Memory B cell (primary cell): ENCODE measurements at places on chromosomes 2 and 18.

- peak; percentile 4 for DNase-seq
Observed at GRCh38 chr18:48539406-48540250, 797 bp downstream of the CTIF start.

GRCh38 chr18:9736286-9736835 is 28.3 kb downstream of the RAB31 start:
- DNase-seq: no peak

- no peak for DNase-seq
Observed at GRCh38 chr2:143513081-143513480, 383.9 kb downstream of the ARHGAP15 start.

DNA sequence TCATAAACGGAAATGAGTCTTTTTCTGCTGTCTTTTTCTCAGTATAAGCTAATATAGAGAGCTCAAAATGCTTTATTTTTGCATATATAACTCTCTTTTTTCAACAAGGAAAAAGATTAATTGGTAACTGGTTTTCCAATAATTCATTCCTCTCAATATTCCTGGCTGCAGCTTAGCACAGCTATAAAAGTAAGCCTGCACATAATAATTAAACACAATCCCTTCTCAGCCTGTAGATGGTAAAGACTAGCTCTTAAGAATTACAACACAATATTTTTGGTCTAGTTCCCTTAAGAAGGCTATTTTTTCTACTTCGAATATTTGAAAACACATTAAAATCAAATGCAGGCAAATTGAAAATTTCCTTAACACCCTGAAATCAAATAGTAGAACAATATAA is 258.0 kb downstream of the DOK6 start:
- DNase-seq: no peak

GRCh38 chr2:37809525-37809924 is 115.6 kb upstream of the RMDN2 start:
- DNase-seq: no peak

- DNase-seq: no peak
Observed at GRCh38 chr2:50606860-50607259, 425.1 kb downstream of the NRXN1 start.

DNA sequence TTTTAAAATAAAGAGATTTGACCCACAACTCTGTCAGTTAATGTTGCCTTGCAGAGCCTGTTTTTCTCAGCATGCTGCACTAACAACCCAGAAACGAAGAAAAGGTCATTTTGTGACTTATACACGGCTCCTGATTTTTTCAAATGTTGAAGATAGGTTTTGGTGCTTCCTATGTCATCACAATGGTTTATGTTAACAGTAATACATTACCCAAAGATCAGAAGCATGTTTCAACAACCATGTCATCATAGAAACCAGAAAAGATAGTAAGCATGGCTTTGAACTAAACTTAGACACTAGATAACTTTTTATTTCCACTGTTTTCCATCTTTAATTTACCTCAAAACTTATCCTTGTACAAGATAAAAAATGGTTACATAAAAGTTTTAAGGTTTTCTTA is 10.1 kb downstream of the BAZ2B start:
- no peak for DNase-seq

- DNase-seq: no peak
Observed at GRCh38 chr2:42315844-42316470, 45.1 kb downstream of the COX7A2L start.
